ENCODE measurements at places on chromosomes 11 and 22. TPM values are rescaled to one million over a fixed set of nuclear protein-coding genes. Genes with fewer than 3 reads are reported as not detected.
A peak's percentile ranks its signal among the peaks of the same experiment; 100 is the strongest.

- no peaks in the 10 kb centered on the region for H3K27me3 ChIP-seq
- no peaks in the 10 kb centered on the region for H3K36me3 ChIP-seq
- DNase-seq = no peak
- H3K4me1 ChIP-seq = peaks cover 9% of the 10 kb centered on the region
- H3K4me3 ChIP-seq = no peak overlapping the region
Measured at GRCh38 chr11:64746486-64746885, 2.5 kb upstream of the RASGRP2 start.

- no peaks in the 10 kb centered on the region for H3K4me1 ChIP-seq
- H3K36me3 ChIP-seq = no peaks in the 10 kb centered on the region
- H3K4me3 ChIP-seq = no peak overlapping the region
- H3K27me3 ChIP-seq = no peaks in the 10 kb centered on the region
- DNase-seq = no peak
Measured at GRCh38 chr11:27058456-27058855, 17.8 kb downstream of the BBOX1 start.

DNA sequence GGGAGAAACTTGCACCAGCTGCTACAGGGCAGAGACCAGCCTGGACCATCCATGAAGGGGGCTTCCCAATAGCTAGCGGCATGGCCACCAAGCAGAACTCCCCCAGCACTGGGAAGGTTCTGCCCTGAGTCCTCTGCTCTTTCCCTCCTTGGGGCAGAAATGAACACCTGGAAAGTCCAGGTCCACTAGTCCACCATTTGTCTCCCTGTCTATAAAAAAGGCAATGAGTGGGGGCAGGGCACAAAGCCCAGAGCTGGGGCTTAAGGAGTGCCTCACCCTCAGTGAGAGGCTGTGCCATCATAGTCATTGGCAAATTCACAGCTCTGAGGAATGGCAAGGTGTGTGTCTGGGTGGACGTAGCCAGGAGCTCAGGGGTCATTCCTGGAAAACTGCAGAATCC is 420.3 kb downstream of the SOX6 start:
- no peaks in the 10 kb centered on the region for H3K4me1 ChIP-seq
- H3K27me3 ChIP-seq = no peaks in the 10 kb centered on the region
- DNase-seq = no peak
- no peak overlapping the region for H3K4me3 ChIP-seq

DNA sequence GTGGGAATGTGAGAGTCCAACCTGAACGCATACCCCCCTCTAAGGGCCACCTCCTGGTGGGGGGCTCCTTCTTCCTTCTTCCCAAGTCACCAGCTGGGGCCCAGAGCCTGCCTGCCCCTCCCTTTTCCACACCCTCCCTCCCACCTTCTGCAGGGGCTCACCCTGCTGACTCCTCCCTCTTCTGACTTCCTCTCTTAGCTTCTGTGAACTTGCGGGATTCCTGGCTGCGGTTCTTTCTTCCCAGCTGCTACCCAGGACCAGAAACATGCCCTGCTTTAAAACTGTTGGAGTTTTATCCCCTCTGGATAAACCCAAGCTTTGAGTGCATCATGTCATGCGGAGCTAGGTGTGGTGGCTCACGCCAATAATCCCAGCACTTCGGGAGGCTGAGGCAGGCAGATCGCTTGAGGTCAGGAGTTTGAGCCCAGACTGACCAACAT is 10.2 kb downstream of the LRRC74B start:
- no peak overlapping the region for H3K4me3 ChIP-seq
- no peak for DNase-seq
- H3K27me3 ChIP-seq = no peaks in the 10 kb centered on the region
- H3K4me1 ChIP-seq = no peaks in the 10 kb centered on the region

DNA sequence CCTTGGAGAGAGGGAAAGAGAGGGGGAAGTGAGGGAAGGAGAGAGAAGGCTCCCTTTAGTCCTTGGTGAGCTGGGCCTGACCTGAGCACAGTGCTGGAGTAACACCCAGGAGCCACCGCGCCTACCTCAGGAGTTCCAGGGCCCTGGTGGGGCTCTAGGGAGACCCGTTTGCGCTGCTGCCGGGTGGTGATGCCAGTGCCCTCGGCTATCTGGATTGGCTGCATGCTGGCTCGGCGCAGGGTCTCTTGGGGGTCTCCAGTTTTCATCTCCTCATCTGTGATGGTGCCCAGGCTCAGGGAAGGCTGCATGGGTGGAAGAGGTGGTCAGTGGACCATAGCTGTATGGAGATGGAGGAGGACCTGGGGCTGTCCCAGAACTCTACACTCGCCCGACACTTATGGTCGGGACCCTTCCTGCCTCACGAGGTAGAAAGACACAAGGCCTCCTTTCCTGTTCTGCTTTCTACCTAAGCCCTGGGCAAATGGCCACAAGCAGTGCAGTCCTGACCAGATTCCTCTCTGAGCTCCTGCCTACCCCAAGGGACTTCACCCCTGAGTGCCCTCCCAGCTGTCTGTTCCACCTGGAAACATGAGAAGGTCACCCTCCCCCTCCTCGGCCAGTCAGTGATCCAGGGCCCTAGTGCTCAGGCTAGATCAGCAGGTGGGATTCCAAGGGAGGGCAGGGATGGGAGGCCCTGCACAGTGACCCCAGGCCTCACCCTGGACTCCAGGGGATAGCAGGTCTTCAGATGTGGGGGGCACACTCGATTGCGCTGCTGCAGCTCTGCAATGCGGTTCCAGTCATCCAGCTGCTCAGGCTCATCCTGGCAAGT is 6.0 kb downstream of the IL18BP start:
- no peak for DNase-seq
- H3K27ac ChIP-seq = no peak overlapping the region
- H3K27me3 ChIP-seq = no peaks in the 10 kb centered on the region
- no peak overlapping the region for H3K4me3 ChIP-seq
- H3K36me3 ChIP-seq = peaks cover 4% of the 10 kb centered on the region

GRCh38 chr11:113615773-113616172 is 90.3 kb downstream of the TMPRSS5 start:
- no peaks in the 10 kb centered on the region for H3K36me3 ChIP-seq
- no peak overlapping the region for H3K4me3 ChIP-seq
- no peaks in the 10 kb centered on the region for H3K27me3 ChIP-seq
- DNase-seq = no peak
- H3K27ac ChIP-seq = no peak overlapping the region

DNA sequence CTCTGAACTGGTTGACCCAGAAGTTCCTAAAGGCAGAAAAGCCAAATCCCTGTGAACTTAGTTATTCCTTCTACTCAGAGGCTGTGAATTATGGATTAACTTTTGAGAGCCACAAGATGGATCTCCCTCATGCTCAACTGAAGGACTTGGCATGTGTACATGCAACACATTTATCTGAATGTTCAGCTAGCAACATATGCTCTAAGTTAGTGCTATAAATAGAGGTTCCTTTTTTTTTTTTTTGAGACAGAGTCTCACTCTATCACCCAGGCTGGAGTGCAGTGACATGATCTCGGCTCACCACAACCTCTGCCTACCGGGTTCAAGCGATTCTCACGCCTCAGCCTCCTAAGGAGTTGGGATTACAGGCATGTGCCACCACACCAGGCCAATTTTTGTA is 40.1 kb downstream of the EIF4ENIF1 start:
- no peaks in the 10 kb centered on the region for H3K27me3 ChIP-seq
- no peak for DNase-seq
- H3K27ac ChIP-seq = no peak overlapping the region
- peaks cover 4% of the 10 kb centered on the region for H3K36me3 ChIP-seq
- H3K4me1 ChIP-seq = no peaks in the 10 kb centered on the region
- no peak overlapping the region for H3K4me3 ChIP-seq

GRCh38 chr11:94769880-94770279 is 1.7 kb downstream of the AMOTL1 start:
- peaks cover 4% of the 10 kb centered on the region for H3K4me1 ChIP-seq
- H3K27me3 ChIP-seq = no peaks in the 10 kb centered on the region
- DNase-seq = no peak
- H3K36me3 ChIP-seq = no peaks in the 10 kb centered on the region
- peak overlapping the region; percentile 11 for H3K27ac ChIP-seq

DNA sequence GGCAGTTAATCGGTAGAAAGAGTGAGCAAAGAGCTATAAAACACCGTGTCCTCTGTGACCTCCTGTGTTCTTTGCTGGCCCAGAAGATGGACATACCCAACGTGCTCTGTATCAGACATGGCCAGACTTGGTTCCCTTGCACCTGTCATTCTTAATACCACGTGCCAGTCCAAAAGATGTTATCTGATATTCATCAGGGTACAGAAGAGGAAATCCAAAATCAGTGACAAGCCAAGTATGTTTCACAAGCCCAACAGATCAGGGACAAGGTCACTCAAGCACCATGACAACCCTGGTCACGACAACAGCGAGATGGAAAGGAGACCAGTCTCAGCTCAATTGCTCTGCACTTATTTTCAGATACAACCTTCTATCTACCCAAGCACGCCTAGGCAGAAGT is 3.4 kb downstream of the LRP4 start:
- no peaks in the 10 kb centered on the region for H3K36me3 ChIP-seq
- no peak overlapping the region for H3K4me3 ChIP-seq
- H3K4me1 ChIP-seq = no peaks in the 10 kb centered on the region

GRCh38 chr11:69449320-69450063 is 32.0 kb upstream of the LINC01488 start:
- H3K4me1 ChIP-seq = no peaks in the 10 kb centered on the region
- H3K27me3 ChIP-seq = no peaks in the 10 kb centered on the region
- peak; percentile 46 for DNase-seq
- H3K4me3 ChIP-seq = no peak overlapping the region

DNA sequence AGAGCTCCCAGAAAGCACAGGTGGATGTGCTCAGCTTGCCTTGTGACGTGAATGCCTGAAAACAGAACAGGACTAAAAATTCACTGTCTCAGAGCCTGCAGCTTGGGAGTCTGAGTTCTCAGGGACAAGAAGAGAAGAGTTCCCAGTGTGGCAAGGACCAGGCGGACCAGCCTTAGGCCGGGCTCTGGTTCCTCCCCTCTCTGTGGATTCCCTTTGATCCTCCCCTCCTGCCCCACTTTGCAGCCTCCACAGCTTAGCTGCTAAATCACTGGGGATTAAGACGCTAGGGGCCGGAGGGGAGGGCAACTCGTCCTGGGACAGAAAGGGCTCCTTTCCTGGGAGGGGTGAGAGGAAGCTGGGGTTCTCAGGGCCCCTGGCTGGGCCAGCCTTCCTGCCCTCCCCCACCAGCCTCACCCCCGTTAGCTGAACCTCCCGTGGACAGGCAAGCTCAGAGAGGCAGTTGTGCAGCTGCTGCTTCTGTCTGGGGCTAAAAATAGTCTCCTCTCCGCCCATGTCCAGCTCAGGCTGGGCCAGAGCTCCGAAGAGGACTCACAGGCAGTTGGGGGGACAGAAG is 29.9 kb upstream of the JAM3 start:
- peaks cover 26% of the 10 kb centered on the region for H3K4me1 ChIP-seq
- no peak overlapping the region for H3K27ac ChIP-seq
- DNase-seq = no peak
- no peaks in the 10 kb centered on the region for H3K36me3 ChIP-seq
- no peak overlapping the region for H3K4me3 ChIP-seq

GRCh38 chr11:112160091-112160848 is 3.6 kb downstream of the IL18 start:
- no peak overlapping the region for H3K4me3 ChIP-seq
- no peak for DNase-seq
- peaks cover 26% of the 10 kb centered on the region for H3K4me1 ChIP-seq
- H3K36me3 ChIP-seq = no peaks in the 10 kb centered on the region
- H3K27ac ChIP-seq = no peak overlapping the region

DSCAML1 gene
- total RNA-seq = 2.6 TPM

CREB3L1 gene
- total RNA-seq = 57.8 TPM

MMP27 gene
- total RNA-seq = not detected

IGSF9B gene
- total RNA-seq = 1.1 TPM

TREH gene
- total RNA-seq = 1.1 TPM
